Transverse colon (tissue), 4 donors: ENCODE measurements at places on chromosomes 12 and 14.
A peak's percentile ranks its signal among the peaks of the same experiment; 100 is the strongest.

DNA sequence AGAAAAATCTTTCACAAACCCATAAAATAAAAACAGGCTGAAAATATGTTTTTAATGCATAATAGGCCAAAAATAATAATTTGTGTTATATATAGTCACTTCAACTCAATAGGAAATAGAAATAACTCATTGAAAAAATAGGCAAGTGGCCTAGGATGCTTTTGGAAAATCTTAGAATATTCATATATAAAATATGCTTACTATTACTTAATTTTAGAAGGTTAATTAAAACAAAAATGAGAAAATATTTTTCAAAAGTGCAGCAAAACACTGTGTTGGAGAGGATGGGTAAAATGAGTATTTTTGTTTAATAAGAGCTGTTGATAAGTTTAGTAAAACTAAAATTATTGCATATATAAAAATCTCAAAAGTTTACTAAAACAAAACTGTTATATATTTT lies 308.0 kb upstream of the ATXN7L3B start:
- no peak for DNase-seq

DNA sequence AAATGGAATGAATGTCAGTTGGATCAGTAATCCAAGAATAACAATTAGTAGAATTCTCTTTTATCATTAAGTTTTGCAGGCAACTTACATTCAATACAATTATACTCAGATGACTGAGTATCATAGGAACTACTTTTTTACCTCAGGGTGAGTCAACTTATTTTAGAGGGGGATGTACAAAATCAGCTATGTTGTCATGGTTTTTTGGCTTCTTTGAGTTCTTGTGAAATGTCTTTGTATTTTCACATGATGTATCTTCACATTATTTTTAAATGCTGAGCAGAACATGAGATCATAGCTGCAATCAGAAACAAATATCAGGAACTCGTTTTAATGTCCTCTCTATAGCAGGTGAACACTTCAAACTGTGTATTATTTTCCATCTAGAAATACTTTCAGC lies 65.3 kb upstream of the PTPRR start:
- DNase-seq, result no peak

DNA sequence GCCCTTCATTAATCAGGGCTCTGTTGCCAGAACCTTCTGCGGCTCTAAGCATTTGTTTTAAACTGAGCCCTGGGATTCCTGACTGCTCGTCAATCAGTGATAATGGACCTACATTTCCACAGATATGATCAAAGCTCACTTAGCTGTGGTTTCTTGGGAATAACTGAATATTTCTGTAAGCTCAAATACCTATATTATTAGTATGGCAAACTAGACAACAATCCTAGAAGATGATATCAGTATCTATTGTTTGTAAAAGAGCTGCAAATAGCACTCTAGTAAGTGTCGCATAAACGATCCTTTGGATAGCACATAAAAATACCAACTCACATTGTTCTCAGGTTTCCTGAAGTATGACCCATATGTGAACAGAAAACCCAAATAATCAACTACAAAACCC lies 150.4 kb downstream of the PPM1H start:
- DNase-seq, result no peak

DNA sequence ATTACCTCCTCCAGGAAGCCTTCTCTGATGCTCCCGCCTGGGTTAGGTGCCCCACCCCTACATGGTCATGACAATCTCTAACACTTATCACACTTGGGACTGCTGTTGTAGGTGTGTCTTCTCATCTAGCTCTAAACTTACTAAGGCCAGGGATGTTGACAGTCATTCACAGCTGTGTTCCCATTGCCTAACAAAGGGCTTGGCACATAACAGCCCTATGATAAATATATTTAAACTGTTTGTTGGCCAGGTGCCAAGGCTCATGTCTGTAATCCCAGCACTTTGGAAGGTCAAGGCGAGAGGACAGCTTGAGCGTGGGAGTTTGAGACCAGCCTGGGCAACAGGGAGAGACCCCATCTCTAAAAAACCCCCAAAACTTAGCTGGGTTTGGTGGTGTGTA lies 98.8 kb upstream of the RGS6 start:
- peak; percentile 15 for DNase-seq

- DNase-seq, result no peak
Observed at GRCh38 chr12:83092129-83092528, 405.4 kb downstream of the TMTC2 start.

- no peak for DNase-seq
Observed at GRCh38 chr14:72826039-72826438, 67.9 kb downstream of the DPF3 start.

DNA sequence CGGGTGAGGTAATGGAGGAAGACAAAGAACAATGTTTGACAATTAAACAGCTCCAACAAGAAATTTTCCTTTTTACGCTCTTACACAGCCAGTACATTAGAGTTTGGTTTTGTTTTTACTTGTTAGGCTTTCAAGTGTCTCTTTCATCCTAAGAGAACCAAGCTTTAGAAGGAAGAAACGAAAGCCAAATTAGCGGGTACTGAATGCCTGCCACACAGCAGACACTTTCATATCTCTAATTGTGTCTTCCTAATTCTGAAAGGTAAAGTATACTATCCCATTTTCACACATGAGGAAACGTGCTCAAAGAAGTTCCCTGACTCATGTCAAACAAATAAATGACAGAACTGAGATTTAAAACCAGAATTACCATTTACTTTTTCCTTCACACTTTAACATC lies 65.0 kb downstream of the CDK17 start:
- no peak for DNase-seq

GRCh38 chr12:65631621-65632111 lies 192.6 kb upstream of the HMGA2 start:
- no peak for DNase-seq

GRCh38 chr14:90235179-90235976 lies 21.0 kb upstream of the PSMC1 start:
- DNase-seq, result peak; percentile 70

DNA sequence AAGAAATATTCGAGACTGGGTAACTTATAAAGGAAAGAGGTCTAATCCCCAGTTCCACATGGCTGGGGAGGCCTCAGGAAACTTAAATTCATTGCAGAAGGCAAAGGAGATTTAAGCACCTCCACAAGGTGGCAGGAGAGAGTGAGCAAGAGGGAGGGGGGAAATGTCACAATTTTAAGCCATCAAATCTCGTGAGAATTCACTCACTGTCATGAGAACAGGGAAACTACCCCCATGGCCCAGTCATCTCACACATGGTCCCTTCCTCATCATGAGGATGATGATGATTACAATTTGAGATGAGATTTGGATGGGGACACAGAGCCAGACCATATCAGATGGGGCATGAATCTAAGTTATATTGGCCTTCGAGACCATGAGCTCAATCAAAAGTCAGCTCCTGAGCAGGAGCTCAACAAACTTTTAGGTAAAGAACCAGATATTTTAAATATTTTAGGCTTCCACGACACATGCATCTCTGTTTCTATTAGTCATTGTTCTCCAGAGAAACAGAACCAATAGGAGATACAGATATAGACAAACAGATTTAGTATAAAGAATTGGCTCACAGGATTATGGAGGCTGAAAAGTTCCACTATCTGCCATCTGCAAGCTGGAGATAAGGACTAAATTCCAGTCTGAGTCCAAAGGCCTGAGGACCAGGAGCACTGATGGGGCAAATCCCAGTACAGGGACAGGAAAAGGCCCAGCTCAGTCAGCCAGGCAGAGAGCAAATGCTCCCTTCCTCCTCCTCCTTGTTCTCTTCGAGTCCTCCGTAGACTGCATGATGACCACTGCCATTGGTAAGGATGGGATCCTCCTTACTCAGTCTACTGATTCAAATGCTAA lies 24.9 kb downstream of the DGLUCY start:
- peak; percentile 31 for DNase-seq

- DNase-seq, result peak; percentile 38
Observed at GRCh38 chr12:49346659-49347310, at the start of gene DNAJC22. Gene DNAJC22, plus strand, starts transcription at chr12:49346888. Its CDS starts 1,985 bp downstream, at chr12:49348873.

- no peak for DNase-seq
Observed at GRCh38 chr14:55267820-55268219, 3.4 kb upstream of the FBXO34 start.

DNA sequence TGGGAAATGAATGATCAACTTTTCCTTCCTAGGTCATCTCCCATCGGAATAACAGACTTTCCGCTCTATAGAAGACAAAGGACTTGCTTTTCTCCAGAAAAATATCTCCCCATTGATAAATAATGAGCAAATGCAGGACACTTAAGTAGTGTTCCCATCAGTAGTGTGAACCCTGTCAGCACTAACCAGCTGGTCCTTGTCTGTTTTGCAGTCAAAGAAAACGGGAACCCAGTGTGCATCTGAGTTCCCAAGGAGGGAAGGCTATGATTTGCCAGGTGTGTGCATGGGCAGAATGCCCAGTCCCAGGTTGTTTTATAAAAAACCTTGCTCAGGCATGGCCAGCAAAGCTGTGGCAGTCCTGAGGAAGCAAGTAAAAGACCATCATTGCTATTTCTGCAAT lies 256.5 kb upstream of the HMGA2 start:
- no peak for DNase-seq

GRCh38 chr14:70622111-70622712 lies 19.5 kb upstream of the TTC9 start:
- DNase-seq, result peak; percentile 52

- no peak for DNase-seq
Observed at GRCh38 chr12:31485571-31485970, 105.4 kb downstream of the DENND5B start.

- DNase-seq, result peak; percentile 74
Observed at GRCh38 chr14:88492272-88493089, 62.3 kb downstream of the PTPN21 start.

- no peak for DNase-seq
Observed at GRCh38 chr14:65476942-65477318, 64.4 kb downstream of the FUT8 start.

- DNase-seq, result no peak
Observed at GRCh38 chr14:91714805-91715204, 17.1 kb downstream of the CATSPERB start.

GRCh38 chr12:113103756-113104450 lies 31.7 kb downstream of the RASAL1 start:
- DNase-seq, result peak; percentile 32

DNA sequence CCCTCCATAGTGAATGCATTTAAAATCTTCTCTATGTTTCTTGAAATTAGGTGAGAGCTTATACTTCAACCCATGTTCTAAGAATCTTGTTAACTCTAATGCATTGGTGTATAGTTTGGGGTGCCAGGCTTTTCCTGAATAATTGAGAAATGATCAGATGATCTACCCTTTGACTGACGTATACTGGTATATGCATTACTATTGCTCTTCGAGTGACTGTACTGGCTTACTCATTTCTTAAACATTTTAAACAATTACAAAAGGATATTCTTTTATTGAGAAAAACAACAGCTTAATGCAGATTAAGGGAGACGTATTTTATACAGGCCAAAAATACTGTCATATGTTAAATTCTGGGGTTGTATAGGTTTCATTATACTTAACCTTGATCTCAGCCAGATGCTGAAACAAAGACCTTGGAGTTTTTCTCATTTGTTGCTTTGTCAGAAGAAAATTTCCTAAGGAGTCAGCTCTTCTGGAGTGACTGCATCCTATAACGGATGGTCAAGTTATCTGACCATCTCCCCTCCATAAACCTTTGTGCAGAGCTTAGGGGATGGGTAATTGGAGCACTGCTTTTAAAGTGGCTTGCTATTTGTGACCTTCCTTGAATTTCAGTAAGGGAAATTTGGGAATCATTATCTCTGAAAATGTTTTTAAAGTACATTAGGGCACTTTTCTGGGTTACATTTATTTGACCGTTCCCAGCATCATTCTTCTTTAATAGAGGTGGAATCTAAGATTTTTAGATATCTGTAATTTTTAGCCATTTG lies 507.6 kb downstream of the PCNX1 start:
- DNase-seq, result no peak

DNA sequence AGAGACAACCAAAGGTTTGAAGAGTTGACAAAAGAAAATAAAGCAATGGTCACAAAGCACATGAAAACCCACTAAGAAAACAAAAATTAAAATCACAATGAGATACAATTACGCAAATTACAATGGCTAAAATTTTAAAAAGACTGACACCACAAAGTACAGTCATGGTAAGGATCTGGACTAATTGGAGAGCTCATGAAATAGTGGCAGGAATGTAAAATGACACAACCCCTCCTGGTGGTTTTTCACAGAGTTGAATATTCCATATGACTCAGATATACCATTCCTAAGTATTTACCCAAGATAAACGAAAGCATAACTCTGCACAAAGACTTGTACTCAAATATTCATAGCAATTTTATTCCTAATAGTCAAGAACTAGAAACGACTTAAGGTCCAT lies 65.9 kb downstream of the NOVA1 start:
- DNase-seq, result no peak

- DNase-seq, result no peak
Observed at GRCh38 chr12:86613311-86613710, 357.1 kb upstream of the MGAT4C start.

- peak; percentile 96 for DNase-seq
Observed at GRCh38 chr14:102928412-102929240, 6.2 kb downstream of the AMN start.

- DNase-seq, result no peak
Observed at GRCh38 chr14:74144789-74145188, 60.0 kb downstream of the LIN52 start.

DNA sequence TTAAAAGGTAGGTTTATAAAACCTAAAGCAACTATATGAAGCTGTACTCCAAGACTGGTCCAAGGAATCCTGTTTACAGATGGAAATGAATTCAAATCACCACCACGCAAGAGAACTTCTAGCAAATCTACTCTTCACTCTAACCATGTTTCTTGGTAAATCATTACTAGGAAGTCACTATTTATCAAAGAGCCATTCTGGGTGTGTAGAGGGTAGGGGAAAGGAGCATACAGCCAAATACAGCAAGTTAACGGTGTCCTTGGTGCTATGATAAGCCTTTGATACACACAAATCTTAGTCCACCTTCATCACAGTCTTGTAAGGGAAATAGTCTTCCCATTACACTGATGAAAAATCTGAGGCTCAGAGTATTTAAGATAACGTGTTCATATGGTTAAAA lies 16.8 kb downstream of the NIN start:
- no peak for DNase-seq

GRCh38 chr12:57692500-57692899 lies 1.4 kb upstream of the OS9 start:
- no peak for DNase-seq

DNA sequence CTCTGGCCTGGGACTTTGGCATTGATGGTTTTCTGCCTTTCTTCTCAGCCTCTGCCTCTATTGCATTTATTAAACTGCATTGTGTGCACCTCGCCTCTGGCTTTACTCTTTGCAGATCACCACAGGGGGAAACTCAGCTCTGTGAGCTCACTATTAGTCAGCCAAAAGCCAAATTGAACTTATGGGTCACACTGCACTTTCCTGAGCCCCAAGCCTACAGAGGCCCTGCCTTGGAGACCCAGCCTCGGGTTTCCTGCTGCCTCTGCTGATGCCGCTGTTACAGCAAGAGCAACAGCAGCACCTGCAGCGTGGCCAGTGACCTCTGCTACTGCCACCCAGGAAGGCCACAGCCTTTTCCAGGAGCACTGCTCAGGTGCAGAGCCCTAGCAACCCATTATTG lies 122.5 kb downstream of the DAD1 start:
- no peak for DNase-seq

DNA sequence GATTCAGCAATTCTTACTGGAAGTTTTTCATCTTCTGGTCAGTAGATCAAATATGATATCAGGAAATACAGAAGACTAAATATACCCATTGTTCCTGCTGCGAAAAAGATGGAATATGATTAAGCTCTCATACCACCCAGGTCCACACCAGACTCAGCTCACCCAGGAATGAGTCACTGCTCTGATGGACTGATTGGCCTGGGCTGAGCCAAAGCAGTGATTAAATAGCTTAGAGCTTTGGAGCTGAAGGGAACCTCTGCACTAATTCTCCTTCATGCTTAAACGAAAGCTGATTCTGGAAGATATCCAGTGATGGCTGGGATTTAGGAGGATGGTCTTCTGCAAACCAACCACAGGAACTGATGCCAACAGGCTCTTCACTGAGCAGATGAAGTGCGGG lies 62.0 kb upstream of the SYT1 start:
- DNase-seq, result no peak
